H1 (cell line): ENCODE measurements at places on chromosomes 11 and 22. TPM values are rescaled to one million over a fixed set of nuclear protein-coding genes. Genes with fewer than 3 reads are reported as not detected.

BIK gene
- total RNA-seq = 2.1 and 3.3 TPM in 2 replicates

DNA sequence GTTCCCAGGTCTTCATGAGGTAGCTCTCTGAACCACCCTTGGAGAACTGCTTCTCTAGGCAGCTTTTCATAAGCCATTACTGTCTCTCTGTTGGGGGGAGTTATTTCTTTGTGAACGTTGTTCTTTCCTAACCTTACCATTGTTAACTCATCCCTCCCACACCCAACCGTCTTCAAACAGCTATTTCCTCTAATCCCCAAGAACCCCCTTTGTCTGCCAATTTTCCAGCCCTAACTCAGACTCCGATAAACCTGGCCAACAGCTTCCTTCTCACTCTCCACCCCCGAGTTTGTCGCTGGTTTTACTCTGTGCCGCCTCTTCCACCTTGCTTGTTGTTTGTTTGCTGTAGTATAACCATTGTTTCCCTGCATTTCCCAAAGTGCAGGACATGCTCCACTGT is 131.5 kb downstream of the CCDC34 start:
- no peak for DNase-seq
- H3K27me3 ChIP-seq = no peaks in the 10 kb centered on the region
- no peaks in the 10 kb centered on the region for H3K36me3 ChIP-seq
- H3K27ac ChIP-seq = no peak overlapping the region

- no peak overlapping the region for H3K4me3 ChIP-seq
- no peaks in the 10 kb centered on the region for H3K36me3 ChIP-seq
- peaks cover 15% of the 10 kb centered on the region for H3K27me3 ChIP-seq
- peaks cover 12% of the 10 kb centered on the region for H3K4me1 ChIP-seq
- no peak overlapping the region for H3K27ac ChIP-seq
- DNase-seq = no peak
Observed at GRCh38 chr11:44880511-44880910, 70.2 kb downstream of the TP53I11 start.

DNA sequence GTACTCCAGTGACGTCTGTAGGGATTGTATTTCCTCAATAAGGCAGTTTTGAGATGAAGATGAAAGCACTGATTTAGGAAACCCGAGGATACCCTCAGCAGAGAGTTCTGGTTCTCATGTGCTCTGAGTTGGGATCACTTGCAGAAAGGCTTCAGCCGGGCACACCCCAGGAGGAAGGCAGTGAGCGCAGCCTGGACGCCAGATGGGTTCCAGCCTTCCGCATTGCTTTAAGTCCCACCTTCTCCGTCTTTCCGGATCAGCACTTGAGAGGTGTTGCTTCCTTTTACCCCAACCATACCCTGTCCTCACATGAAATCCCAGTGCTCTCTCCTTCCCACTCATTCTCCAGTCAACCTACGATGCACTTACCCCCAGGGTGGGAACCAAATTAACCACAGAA is 239.5 kb upstream of the CADM1 start:
- DNase-seq = no peak
- H3K36me3 ChIP-seq = no peaks in the 10 kb centered on the region
- H3K27ac ChIP-seq = no peak overlapping the region

DNA sequence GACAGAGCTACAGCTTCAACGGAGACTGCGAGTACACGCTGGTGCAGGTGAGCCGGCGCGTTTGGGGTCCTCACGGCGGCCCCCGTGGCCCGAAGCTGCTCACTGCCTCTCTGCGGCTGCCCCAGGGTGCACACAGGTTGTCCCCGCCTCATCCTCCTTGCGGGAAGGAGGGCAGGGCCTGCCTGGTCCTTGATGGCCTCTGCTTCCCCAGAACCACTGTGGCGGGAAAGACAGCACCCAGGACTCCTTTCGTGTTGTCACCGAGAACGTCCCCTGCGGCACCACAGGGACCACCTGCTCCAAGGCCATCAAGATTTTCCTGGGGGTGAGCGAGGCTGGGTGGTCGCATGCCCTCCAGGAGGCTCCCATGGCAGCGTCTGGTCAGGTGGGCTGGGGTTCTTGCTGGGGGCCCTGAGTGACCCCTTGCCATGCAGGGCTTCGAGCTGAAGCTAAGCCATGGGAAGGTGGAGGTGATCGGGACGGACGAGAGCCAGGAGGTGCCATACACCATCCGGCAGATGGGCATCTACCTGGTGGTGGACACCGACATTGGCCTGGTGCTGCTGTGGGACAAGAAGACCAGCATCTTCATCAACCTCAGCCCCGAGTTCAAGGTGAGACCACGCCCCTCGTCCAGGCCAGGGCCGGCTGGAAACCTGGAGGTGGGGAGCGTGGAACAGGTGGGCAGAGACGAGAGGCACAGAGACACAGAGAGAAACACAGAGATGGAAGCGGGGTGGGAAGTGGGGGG is 19.4 kb downstream of the MUC5AC start:
- H3K27ac ChIP-seq = no peak overlapping the region
- H3K4me1 ChIP-seq = no peaks in the 10 kb centered on the region
- H3K36me3 ChIP-seq = no peaks in the 10 kb centered on the region
- no peak for DNase-seq
- H3K27me3 ChIP-seq = no peaks in the 10 kb centered on the region
- H3K4me3 ChIP-seq = no peak overlapping the region

- H3K36me3 ChIP-seq = no peaks in the 10 kb centered on the region
- no peak for DNase-seq
- no peak overlapping the region for H3K27ac ChIP-seq
- H3K4me3 ChIP-seq = no peak overlapping the region
- no peaks in the 10 kb centered on the region for H3K27me3 ChIP-seq
Observed at GRCh38 chr11:68337399-68337835, 25.0 kb downstream of the LRP5 start.

GRCh38 chr22:23369054-23369685 is 188.9 kb downstream of the BCR start:
- H3K36me3 ChIP-seq = no peaks in the 10 kb centered on the region
- no peak overlapping the region for H3K4me3 ChIP-seq
- peaks cover 84% of the 10 kb centered on the region for H3K27me3 ChIP-seq
- H3K27ac ChIP-seq = no peak overlapping the region
- DNase-seq = no peak

DNA sequence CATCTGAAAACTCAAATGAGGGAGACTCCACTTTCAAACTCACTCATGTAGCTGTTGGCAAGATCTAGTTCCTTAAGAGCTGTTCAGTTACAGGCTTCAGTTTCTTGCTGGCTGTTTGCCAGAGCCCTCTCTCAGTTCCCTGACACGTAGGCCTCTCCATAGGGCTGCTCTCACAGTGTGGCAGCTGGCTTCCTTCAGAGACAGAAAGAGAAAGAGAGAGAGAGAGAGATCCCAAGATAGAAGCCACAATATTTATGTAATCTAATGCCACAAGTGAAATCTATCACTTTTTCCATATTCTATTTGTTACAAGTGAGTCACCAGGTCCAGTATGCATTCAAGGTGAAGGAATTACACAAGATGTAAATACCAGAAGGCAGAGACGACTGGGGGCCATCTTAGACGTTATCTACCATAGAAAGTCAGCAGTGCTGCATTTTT is 168.8 kb downstream of the RCN1 start:
- H3K36me3 ChIP-seq = no peaks in the 10 kb centered on the region
- H3K27ac ChIP-seq = no peak overlapping the region
- no peak for DNase-seq
- H3K27me3 ChIP-seq = no peaks in the 10 kb centered on the region
- H3K4me3 ChIP-seq = no peak overlapping the region
